ENCODE measurements at places on chromosomes 4 and X.

DNA sequence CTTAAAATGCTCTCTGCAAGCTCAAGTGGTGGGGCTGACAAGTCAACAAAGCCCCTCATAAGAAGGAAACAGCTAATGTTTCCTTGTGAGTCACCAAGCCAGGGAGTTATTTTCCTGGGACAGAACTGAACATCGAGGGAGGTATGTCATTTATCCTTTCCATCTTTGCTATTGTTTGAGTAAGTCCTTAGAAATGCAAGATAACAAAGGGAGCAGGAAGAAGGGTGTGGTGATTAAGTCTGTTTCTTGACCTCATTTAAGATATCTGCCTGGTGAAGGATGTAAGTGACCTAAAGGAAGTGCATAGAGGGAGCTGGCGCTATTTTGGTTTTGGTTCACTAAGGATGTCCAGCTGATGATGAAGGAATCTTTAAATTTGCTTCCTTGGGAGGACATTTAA is 39.9 kb downstream of the ATG4A start:
- DNase-seq: no peak

DNA sequence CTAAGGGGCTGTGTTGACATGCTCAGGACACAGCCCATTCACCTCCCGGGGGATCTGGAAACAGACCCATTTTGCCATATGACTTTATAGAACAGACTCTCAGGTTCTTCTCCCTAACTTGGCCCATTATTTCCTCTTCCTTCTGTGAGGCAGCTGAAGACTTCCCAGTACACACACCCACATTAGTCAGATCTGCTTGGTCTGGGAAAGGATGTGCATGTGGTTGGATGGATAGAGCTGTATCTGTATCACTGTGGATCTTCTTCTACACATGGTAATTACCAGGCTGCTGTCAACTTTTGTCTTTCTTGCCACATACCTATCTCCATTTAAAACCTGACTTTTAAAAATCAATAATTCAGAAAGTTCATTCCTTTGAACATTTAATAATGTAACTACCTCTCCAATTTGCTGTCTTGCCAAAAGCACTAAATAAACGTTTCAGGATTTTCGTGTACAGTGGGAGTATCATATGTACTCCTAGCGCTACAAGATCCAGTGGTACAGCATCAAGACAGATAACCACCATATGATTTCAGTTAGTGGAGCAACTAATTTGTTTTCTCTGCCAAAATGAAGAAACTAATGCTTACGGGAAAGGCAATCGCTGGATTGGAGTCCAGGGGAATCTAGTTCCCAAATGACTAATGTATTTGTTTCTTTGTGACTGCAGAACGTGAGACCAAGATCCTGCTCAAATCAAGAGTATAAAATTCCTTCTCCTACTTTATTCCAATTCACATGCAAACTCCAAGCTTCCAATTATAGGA is 134.1 kb upstream of the MAP3K15 start:
- DNase-seq: no peak

- DNase-seq: no peak
Observed at GRCh38 chrX:118780911-118781310, 42.7 kb upstream of the ZCCHC12 start.

DNA sequence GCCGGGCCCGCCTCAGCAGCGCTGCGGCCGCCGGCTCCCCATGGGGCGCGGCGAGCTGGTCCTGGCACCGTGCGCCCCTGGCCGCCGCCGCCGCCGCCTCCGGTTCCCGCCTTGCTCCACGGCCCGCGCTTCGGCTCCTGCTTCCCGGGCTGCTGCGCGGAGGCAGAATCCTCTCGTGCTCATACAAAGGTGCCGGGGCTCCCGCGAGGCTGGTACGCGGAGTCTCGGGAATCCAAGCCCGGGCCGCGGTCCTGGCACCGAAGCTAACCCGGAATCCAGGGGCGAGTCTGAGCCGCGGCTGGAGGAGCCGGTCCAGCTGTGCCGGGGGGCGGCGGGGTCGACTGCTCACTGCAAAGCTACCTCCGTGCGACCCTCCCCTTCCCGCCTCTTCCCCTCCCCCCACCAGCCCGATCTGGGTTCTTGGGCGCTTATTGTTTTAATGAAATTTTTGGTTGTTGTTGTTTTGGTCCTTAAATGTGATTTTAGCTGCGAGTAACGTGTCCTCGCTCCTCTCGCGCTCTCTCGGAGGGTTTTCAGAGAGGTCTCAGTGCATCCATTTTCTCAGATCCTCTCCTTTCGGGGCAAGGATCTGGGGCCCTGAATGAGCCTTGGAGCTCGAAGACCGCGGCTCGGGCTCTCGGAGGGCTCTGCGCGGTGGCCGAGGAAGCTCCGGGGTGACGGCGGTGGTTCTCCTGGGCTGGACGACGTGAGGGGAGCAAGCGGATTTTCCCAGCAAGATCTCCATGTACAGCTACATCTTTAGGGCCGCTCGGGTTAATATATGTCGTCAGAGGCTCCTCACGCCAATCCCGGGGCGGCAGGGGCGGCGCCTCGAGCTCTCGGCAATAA is at the start of gene HAND2:
TSS of gene HAND2 (minus strand) at position 753 of the 849 bp plus-strand sequence. CDS start 940 bp downstream, outside the sequence.
- no peak for DNase-seq

GRCh38 chrX:79176028-79176427 is 31.5 kb downstream of the GPR174 start:
- DNase-seq: no peak

DNA sequence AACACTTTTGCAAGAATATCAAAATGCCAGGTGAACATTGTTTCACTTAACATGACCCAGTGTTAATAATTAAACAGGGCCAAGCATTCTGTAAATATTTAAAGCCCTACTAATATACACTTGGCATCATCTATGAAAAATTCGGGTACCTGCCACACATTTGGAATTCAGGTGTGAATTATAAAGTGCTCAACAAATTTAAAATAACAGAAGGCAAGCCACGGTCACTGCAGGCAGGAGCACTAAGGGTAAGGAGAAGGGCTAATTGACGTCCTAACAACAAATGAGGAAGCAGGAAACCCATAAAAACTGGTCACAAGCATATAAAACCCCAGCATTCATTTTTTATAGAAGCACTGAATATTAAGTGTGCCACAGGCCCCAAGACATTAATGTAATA is 43.8 kb upstream of the CPEB2 start:
- DNase-seq: no peak

DNA sequence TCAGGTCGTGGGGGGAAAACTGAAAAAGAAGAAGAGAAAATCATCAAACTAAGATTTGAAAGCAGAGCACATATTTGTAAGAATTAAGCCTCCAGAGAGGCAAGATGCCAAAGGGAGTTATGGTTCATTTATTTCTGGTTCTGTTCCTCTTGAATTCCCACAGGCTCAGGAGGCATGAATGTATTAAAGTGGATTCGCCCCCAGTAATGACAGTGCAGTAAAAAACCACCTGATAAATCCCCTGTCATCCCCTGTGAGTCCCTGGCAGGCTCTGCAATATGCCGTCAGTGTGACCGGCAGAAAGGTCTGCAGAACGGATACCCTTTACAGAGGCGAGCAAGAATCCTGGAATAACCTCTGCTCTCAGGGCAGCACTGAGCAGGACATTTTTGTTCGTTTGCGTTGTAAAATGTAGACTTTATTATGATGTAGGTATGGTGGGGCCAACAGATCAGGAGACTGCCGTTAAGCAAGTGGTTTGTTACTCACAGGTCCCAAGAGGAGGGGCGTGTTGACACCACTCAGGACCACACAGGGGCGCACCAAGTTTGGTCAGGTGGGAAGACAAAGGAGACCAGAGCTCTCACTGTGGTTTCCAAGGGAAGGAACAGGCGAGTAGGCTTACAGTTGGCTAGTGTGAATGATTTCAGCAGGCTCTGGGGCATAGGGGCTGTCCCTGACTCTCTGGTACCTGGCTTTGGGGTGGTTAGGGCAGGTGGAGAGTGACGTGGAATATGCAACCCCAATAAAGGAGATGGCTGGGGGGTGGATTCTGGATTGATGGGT is 75.3 kb downstream of the DHRSX start:
- DNase-seq: no peak

DNA sequence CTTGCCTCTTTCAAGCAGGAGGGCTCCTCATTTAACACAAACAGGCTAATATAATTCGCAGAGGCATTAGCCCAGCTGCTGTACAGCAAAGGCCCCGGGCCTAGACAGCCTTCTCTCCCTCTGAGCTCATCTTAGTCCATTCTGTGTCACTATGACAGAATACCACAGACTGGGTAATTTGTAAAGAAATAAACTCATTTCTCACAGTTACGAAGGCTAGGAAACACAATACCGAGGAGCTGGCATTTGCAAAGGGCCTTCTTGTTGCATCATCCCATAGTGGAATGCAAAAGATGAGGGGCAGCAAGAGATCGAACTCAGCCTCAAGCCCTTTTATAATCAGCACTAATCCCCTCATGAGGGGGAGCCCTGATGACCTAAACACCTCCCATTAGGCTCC is 48.5 kb downstream of the TSPAN5 start:
- no peak for DNase-seq

DNA sequence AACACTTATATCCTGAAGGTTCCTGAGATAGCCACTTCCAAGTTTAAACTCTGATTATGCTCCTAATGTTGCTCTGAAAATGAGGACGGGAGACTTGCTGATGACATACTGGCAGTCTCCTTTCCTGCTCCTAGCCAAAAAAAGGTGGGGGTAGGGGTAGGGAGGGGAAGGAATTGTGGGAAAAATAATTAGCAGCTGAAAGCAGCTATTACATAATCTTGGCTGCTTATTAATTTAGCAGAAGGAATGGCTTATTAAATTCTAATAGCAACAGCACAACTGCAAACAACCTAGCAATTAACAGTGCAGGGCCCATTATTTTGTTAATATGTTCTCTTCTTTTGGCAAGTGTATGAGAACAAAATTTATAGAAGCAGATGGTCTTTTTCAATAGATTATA is 2.0 kb upstream of the AP1S2 start:
- DNase-seq: no peak

DNA sequence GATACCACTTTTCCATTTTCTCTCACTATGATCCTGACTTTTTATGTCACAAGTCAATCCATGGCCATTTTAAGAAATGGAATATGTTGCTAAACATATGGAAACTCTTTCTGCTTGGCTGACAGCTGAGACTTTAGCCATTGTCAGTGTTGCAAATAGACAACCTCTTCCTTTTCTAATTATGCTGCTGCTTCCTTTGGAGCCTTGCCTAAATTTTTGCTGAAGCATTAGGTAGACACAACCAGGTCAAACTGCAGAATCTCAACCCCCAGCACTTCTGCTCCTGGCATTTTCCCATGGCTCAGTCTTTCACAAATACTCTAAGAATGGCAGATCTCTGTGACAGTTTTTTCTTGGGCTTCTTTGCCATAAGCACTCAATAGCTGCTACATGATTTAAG is 543.3 kb downstream of the GRID2 start:
- DNase-seq: no peak

GRCh38 chr4:37383579-37384229 is 139.2 kb downstream of the NWD2 start:
- DNase-seq: no peak

GRCh38 chr4:40363382-40363920 is 28.3 kb downstream of the CHRNA9 start:
- DNase-seq: no peak

GRCh38 chr4:119946359-119946758 is 120.3 kb downstream of the MAD2L1 start:
- no peak for DNase-seq

GRCh38 chr4:14925471-14925870 is 76.8 kb upstream of the CPEB2 start:
- DNase-seq: no peak

- DNase-seq: no peak
Observed at GRCh38 chrX:41895826-41896225, 27.5 kb downstream of the CASK start.

GRCh38 chr4:18976884-18977283 is 955.3 kb upstream of the LCORL start:
- no peak for DNase-seq

- DNase-seq: no peak
Observed at GRCh38 chr4:78213218-78213617, 156.1 kb downstream of the FRAS1 start.

DNA sequence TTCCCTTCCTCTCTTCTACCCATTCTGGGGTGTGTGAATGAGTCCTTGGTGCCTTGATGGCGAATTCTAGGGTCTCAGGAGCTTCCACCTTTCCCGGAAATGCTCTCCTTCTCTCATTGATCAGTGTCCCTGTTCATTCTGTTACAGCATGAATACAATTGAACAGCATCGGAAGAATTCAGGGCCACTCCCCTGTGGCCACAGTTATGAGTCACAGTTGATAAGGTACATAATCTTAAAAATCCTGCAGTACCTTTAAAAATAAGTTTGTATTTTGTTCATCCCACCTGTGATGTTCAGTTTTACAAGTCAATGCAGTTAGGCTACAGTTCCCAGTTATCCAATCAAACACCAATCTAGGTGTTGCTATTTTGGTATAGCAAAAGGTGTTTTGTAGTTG is 47.3 kb upstream of the FAM9A start:
- no peak for DNase-seq

DNA sequence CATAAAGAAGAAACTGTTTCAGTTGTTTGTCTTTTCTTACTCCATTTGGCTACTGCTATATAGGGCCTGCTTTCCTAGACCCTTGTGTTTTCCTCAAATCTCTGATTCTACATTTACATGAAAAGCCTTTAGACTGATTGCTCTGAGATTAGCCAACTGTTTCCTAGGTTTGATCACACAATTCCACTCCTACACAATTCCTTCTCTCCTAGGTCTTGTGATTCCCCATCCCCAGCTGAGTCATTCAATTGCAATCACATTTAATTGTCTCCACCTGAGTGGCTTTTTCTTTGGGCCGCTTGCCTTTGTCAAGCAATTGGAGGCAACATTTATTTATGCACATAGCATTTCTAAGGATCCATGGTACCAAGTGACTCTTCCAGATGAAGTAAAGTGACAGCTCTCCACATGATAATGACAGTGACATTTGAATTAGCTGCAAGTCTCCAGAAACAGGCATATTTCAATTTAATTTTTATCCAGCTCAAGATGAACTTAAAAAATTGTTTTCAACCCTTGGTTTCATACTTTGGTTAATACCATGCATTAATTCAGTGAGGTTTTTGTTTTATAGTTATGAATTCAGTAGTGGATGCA is 35.8 kb downstream of the ATXN3L start:
- DNase-seq: no peak

GRCh38 chrX:140480765-140481164 is 24.1 kb downstream of the SOX3 start:
- no peak for DNase-seq

DNA sequence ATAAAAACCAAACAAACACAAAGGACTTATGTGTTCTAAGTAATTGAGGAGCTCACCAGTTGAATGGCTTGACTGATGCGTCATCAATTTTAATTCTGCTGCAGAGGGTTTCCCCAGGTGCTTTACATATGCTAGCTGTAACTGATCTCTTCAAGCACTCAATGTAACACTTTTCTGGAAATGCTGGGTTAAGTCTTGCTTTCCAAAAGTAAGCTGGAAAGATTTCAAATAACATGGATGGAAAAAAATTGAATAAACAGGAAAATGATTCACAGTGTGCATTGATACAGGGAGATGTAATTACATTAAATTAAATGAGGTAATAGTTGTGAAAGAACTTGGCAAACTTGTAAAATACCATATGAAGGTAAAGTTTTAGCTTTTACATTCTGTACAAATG is 186.7 kb upstream of the WDFY3 start:
- DNase-seq: no peak

DNA sequence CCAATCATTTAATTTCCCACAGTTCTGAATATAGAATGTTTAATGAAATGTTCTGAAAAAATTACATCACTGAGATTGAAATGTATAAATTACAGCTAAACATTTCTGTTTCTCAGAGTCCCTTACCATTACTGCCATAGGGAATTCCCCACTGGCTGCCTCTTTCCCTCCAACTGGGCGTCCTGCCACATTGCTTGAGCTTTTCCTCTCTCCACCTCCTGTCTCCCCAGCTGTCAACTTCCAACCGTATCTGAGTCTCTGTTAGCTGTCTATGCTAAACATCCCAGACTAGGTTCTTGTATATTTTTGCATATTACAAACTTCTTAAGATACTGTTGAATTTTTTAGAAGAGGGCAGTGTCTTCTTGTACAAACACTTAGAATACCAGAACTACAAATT is 407.3 kb upstream of the SLIT2 start:
- no peak for DNase-seq
